ENCODE measurements at places on chromosomes 16 and 17.

DNA sequence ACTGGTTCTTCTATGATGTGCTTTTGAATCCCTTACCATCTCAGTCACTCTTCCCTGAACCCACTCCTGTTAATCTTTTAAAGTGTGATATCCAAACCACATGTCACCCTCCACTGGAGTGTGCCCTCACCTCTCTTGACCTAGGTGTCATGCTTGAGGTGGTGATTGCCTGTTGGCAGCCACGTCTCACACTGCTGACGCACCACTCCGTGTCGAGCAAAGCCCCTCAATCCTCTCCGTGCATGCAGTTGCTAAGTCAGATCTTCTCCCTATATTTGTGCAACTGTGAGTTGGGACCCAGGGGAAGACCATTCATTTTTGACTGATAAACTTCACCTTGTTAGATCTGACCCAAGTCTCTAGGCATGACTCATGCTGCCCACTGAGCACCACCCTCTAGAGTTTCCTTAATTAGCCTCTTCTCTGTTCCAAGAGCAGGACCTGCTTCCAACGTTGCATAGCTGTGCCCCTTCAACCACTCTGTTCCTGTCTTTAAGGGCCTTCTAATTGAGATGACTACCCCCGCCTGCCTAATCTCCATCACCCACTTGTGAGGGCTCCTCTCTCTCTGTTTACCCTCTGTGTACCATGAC lies 2.7 kb downstream of the MYH13 start:
- DNase-seq, result no peak

GRCh38 chr16:57609541-57610401 lies 18.7 kb upstream of the ADGRG1 start:
- DNase-seq, result no peak

- DNase-seq, result no peak
Measured at GRCh38 chr16:83833921-83834320, 26.1 kb downstream of the HSBP1 start.

- no peak for DNase-seq
Measured at GRCh38 chr16:9212621-9213020, 121.2 kb downstream of the HAPSTR1 start.

All from adipocyte (in vitro differentiated cells).